Stimulated activated CD4-positive, alpha-beta T cell treated with anti-CD3 and anti-CD28 coated beads, TNF-alpha, amount 100 ng/mL, for 48 hours (primary cell): ENCODE measurements at places on chromosomes 1 and 21.

DNA sequence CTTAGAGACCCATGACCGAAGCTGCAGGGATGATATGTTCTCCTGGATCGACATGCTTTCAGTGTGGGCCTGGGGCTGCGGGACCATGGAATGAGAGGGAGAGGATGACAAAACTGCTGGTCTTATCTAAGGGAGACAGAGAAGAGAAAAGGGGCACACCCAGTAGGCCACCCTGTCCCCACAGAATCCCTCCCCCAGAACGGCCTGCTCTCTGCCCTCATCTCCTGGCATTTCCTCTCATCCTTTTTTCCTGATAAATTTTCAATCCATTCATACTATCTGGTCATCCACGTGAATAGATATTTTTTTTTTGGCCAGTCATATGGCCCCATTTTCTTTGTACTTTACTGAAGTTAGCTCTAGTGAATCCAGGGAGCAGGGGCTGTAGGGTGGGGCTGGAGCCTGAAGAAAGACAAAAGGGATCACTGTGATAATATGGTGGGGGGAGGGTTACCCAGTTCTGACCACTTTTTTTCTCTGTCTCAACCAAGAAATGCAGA is at the start of gene PKLR:
Gene PKLR, minus strand, starts transcription at position 97 of the 500 bp plus-strand sequence. Its CDS starts 43 bp downstream, at position 54.
- DNase-seq = no peak

DNA sequence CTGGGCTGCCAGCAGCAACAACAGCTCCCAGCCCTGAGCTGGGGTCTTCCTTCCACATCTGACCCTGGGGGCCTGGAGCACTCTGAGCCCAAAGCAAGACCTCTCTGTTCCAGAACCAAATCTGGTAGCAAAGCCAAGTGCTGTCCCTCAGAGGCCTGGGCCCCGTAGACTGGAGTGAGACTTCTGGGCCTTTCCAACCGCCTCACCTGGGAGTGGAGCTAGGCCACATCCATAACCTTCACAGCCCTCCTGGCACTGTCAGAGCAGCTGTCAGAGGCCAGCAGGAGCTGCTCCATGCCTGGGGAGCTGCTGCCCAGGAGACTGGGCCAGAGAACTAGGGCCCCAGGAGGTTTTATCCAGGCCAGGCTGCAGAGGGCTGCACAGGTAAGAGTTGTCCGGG is 15.4 kb upstream of the SLC5A9 start:
- no peak for DNase-seq

GRCh38 chr1:103024051-103024450 is 84.3 kb downstream of the COL11A1 start:
- DNase-seq = no peak

- DNase-seq = no peak
These were observed 21.9 kb upstream of the SPAG17 start for GRCh38 chr1:118206966-118207365.

GRCh38 chr21:34129901-34130715 is 56.7 kb downstream of the MRPS6 start:
- DNase-seq = no peak

- no peak for DNase-seq
These were observed 402.4 kb downstream of the USH2A start for GRCh38 chr1:216020743-216021345.

DNA sequence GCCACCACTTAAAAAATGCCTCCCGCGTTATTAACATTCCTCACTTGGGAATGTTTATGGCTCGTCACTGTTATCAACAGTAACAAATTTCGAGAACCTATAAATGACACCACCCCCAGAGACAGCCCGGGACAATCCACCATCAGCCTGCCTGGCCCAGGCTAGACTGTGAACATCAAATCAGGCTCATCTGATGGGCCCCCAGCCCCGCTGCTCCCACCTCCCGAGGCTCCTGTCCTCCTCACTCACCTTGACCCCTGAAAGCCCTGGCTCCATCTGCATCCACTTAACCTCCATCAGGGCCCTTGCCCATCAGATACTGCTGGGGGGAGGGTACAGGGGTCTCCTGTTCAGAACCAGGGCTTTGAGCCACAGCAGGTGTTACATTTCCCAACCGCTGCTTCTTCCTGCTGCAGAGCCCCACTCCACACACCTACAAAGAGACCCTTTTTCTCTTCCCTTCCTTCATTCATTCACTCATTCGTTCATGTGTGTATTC is 156.5 kb upstream of the VAMP3 start:
- no peak for DNase-seq

DNA sequence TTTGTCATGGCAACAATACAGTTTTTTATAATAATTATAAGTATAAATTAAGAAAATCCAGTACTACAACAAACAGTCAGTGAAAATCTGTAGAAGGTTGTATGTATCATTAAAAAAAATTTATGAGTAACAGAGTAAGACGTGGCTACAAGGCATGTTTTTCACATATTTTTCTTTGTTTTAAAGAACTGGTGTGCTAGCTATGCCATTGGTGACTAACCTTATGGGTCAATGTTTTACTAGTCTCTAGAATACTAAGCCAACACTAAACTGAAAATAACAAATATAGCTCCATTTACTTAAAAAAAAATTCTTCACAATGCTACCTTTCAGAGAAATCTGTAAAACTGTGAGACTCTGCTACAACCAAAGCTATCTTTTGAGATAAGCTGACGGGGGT is 261.5 kb downstream of the ADGRL2 start:
- DNase-seq = no peak

- DNase-seq = peak; percentile 30
These were observed 6.6 kb upstream of the ZNF669 start for GRCh38 chr1:247110627-247111258.

- no peak for DNase-seq
These were observed 4.3 kb downstream of the MAN1A2 start for GRCh38 chr1:117371441-117372151.

DNA sequence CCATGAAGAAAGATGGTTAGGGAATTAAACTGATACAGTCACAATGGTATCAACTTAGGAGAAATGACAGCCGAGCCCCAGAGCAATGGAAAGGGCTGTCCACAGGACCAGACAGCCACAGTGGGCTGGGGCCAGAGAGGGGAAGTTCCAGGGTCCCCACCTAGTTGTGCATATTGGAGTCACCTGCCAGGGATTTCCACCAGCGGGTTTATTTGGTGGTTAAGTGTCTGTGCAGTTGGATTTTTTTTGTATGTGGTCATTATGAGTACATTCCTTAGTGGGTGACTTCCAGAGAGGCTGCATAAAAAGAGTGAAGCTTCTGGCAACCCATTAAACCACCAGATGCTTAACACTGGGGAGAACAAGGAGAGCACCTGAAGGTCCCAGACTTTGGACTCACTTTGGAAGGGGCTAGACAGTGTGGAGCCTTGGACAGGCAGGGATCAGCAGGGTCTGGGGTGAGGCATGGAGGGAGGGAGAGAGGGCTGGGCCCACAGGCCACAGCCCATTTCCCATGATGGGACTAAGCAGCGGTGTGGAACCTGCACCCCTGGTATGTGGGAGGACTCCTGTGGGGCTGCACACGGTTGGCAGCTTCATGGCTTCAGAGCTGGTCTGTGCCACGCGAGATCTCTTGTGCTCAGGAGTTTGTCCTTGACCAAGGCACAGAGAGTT is 7.8 kb upstream of the PTTG1IP start:
- no peak for DNase-seq

DNA sequence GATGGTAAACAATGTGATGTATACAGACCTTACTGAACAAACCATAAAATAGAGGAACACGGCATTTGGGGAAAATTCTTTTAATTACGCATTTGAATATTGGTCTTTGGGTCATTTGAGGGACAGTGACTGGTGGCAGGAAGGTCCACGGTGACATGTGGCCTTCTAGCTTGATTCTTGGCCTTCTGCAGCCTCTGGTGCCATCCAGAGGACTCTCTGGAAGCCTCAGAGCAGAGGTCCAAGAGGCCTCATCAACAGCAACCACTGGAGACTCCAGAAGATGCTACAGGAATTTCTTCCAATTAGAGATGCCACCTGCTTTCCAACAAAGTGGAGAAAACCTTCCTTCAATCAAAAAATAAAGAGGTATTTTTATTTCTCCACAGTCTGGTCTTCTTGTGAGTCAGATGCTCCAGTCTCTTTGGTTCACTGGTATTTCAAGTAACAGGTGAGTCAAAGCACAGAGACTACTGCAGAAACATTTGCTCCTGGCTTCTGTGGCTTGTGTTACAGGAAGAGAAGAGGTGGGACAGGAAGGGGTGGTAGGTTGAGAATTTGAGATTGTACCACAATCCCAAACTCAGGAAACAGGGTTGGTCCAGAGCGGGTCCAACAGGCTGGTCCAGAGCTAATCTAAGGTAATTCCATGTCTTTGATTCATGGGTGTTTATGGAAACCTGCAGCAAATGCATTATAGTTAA is 2.7 kb upstream of the F5 start:
- DNase-seq = no peak

DNA sequence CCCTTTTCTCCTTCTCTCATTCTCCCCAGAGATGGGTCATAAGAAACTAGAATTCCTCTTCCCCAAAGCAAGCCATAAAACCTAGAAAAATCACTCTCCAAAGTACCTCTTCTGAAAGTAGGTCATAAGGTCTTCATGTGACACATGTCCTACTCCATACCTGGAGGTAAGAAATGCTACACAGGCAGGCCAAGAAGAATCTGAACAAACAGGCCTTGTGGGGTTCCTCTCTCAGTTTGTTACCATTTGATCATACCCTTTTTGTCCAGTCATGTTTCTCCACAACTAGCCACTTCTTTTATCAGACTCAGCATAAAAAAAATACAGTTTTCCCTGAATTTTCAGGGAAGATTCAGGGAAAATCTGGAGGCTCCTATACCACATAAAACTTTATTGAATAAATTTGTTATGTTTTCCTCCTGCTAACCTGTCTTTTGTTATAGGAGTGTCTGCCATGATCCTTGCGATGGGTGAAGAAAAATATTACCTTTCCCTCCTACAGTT is 134.4 kb upstream of the LMO4 start:
- DNase-seq = no peak
